Mesenteric fat pad (tissue), 1 donor: ENCODE measurements at places on chromosomes 16 and 17.
A peak's percentile ranks its signal among the peaks of the same experiment; 100 is the strongest.

- no peak for DNase-seq
Measured at GRCh38 chr17:9001559-9001958, 19.8 kb upstream of the NTN1 start.

GRCh38 chr17:78490673-78491072, 86.5 kb downstream of the DNAH17 start:
- DNase-seq: no peak

- DNase-seq: no peak
Measured at GRCh38 chr16:78552106-78552675, 452.7 kb downstream of the WWOX start.

DNA sequence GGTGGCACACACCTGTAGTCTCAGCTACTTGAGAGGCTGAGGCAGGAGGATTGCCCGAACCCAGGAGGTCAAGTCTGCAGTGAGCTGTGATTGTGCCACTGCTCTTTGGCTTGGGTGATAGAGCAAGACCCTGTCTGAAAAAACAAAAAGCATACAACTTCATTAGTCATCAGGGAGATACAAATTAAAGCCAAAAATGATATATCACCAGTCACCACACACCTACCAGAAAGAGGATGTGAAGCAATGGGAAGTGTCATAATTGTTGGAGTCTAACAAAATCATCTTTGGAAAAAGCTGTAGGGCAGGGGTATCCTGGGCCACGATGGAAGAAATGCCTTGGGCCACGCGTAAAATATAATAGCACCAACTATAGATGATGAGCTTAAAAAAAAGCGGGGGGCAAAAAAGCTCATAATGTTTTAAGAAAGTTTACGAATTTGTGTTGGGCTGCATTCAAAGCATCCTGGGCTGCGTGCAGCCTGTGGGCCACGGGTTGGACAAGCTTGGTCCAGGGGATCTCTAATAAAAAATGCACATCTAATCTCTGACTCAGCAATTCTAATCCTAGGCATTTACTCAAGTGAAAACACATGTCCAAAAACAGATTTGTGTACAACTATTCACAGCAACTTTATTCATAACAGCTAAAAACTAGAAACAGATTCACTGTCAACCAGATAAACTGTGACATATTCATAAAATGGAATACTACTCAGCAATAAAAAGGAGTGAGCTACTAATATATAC, 65.9 kb downstream of the HIC1 start:
- no peak for DNase-seq

DNA sequence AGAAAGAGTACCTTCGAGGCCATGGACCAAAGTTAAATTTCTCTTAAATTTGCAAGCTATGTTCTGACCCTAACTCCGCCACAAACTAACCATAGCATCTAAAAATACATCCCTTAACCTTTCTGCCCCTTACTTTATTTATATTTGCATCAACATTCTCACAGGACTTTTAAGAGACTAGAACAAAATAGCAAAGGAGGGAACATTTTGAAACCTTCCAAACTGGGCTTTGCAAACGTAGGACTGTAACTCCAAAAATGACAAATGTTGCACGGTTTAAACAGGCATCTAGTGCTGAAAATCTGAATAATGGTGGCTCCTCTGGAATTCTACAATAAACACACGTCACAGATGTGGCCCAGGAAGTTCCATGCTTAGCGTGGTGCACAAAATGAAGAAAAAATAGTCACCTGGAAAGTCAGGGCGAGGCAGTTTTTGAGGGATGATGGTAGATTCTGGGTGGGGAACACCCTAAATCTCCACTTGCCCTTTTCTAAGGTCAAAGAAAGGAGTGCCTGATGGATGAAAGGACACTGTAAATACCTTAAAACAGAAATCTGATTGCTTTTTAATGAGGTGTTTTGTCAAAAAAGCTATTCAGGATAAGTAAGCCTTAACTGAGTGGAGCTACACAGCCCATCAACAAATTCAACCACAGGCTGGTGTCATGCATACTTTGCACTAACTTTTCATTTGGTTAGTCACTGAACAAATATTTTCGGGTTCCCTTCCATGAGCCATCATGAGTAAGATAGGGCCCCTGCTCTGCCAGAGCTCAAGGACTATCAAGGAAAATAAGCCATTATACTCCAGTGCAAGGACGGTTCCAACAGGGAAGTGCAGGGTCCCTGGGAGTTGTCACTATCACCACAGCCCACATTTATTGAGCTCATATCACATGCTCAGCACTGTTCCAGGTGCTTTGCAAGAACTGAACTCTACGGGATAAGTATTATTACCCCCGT, 21.2 kb downstream of the ARHGAP17 start:
- DNase-seq: no peak

- DNase-seq: no peak
Measured at GRCh38 chr16:56691885-56692284, 9.6 kb downstream of the MT1X start.

GRCh38 chr16:86013867-86014266, 114.9 kb downstream of the IRF8 start:
- DNase-seq: no peak

DNA sequence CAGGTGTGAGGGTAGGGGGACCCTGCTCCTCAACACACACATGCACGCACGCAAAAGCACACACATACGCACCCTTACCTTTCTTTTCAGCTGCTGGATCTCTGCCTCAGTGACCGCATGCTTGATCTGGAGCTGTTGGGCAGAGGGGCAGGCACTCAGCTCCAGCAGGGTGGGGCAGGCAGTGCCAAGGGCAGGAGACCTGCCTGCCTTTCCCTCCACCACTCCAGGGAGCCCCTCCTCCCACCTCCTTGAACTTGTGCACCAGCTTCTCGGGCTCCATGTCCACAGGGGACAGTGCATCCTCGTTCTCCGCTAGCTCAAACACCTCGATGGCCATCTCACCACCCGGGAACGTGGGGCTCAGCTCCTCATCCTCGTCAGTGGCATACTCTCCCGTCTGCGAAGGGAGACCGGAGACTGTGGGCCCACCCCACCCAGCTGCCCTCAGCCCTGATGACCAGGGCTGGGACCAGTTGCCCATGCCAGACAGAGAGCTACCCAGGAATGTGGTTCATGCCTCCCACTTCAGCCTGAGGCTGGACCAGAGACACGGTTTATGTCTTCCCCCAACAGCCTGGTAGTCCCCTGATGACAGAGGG, 9.3 kb upstream of the SAMD14 start:
- no peak for DNase-seq

- no peak for DNase-seq
Measured at GRCh38 chr16:75379339-75379738, 54.0 kb downstream of the CFDP1 start.

DNA sequence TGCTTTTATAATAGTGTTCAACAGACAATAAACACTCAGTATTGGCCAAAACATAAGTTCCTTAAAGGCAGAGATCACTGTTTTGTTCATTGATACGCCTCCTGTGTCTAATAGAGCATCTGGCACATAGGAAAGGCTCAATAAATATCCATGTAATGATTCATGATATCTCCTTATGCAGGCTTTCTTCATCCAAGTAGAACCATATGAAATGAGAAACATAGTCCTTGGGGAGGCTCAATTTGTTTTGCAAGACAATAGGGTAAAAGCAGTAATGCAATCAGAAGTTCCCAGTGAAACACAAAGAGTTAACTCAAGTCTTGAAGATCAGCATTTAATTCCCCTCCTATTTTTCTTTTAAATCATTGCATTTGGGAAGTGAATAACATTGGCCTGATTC, 16.4 kb downstream of the CDH8 start:
- no peak for DNase-seq

DNA sequence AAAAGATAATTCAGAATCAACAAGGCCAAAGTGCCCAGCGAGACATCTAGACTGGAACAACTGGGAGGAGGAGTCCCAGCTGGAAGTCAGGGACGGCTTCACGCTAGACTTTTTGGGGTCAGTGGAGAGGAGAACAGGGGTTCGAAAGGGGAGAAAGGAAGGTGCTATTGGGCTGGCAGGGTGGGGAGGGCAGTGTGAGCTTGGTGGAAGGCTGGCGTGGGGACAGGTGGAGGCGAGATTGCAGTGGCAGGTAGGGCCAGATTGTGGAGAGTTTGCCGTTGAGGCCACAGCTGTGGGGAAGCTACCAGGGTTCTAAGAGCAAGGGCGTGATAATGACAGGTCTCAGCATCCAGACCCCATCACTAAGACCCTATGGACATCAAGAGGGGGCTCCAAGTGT, 10.5 kb downstream of the SDK2 start:
- DNase-seq: no peak

DNA sequence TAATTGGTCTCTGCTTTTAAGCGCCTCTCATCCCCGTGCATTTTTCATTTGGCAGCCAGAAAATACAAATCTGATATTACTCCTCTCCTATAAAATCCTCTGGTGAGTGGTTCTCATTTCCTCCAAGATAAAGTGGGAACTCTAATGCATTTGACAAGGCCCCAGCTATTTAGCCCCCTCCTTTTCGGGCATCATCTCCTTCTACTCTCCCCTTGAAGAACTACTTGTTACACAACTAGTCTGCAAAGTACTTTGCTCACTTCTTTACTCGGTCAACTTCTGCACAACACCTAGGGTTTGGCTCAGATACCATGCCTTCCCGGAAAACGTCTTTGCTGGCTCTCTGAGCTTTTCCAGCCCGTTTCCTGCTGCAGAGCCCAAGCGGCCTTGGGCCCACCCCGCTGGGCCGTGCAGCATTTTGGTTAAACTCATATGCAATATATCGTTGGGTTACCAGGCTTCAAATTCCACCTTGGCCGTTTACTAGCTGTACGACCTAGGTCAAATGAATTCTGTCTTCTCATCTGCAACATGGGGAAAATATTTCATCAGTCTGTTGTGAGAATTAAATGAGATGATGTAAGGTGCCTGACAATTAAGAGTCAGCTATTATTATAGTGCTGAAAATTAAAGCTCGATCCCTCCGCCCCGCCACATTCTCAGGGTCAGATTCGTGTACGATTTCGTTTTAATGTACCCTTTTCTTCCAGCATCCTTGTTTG, 883 bp upstream of the TAF15 start:
- no peak for DNase-seq

DNA sequence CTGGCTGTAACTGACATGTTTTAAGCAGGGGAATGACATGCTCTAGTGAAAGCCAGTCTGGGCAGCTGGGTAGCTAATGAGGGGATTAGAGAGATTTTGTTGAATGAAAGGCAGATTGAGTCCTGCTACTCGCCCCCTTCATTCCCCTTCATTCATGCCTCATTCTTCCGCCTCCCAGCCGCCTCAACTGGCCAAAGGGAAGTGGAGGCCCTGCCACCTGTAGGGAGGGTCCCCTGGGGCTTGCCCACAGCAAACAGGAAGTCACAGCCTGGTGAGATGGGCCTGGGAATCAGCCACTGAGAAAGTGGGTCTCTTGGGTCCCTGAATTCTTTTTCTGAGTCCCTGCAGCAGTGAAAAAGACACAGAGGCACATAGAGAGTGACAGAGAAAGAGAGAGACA, 1.1 kb upstream of the CD19 start:
- no peak for DNase-seq

GRCh38 chr16:47925811-47926460, 229.9 kb downstream of the ABCC12 start:
- DNase-seq: no peak

- DNase-seq: no peak
Measured at GRCh38 chr16:86483-86952, 8.5 kb downstream of the MPG start.

GRCh38 chr17:9522074-9522473, 53.5 kb downstream of the STX8 start:
- no peak for DNase-seq

DNA sequence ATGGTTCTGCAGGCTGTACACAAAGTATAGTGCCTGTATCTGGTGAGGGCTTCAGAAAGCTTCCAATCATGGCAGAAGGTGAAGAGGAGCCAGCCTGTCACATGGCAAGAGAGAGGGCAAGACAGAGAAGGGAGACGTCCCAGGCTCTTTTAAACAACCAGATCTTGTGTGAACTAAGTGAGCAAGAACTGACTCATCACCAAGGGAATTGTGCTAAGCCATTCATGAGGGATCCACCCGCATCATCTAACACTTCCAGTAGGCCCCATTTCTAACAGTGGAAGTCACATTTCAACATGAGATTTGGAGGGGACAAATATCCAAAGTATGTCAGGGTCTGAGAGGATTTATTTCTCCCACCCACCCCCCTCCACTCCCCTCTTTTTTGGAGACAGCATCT, 56.2 kb upstream of the ELAC2 start:
- no peak for DNase-seq

- DNase-seq: no peak
Measured at GRCh38 chr16:87949071-87949744, 2.0 kb upstream of the BANP start.

GRCh38 chr17:489758-490329, 137.2 kb upstream of the RPH3AL start:
- no peak for DNase-seq

GRCh38 chr16:35150805-35151312, 1691.4 kb downstream of the TP53TG3F start:
- peak; percentile 78 for DNase-seq

- DNase-seq: no peak
Measured at GRCh38 chr16:64094181-64094965, 1027.5 kb downstream of the CDH11 start.

- DNase-seq: no peak
Measured at GRCh38 chr17:50621574-50622031, 13.1 kb upstream of the ABCC3 start.

- no peak for DNase-seq
Measured at GRCh38 chr16:54957403-54958166, 26.9 kb downstream of the IRX5 start.

DNA sequence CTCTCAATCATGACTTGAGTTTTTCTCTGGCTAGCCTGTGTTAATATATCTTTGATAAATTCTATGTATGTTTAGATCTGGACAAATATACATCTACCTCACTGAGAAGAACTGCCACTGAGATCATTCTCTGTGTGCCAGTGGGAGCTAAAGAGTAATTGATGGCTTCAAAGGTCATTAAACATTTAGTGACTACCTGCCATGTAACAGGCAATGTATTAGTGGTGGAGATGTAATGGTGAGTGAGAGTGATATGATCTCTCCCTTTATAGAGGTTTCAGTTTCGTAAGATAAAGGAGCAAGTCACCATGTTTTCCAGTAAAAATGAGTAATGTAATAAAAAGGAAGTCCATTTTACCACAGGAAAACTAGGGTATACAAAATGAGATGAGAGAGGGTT, 235.8 kb upstream of the CDH8 start:
- DNase-seq: no peak

- DNase-seq: no peak
Measured at GRCh38 chr17:60695960-60696359, 18.3 kb downstream of the BCAS3 start.

DNA sequence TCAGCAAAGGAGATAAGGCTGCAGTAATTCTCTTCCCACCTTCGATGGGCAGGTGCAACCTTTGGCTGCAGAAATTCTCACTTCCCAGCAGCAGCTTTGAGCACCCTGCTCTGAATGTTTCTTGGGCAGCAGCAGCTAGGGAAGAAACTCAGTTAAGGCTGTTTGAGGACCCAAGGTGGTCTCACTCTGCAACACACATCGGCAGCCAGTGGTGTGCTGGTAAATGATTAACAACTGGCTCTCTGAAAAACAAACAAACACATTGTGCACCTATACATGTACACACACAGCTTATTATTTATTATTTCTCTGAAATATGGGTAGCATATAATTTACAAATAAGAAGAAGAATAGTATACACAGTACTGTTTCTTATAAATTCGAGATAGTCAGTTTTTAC, 685.8 kb downstream of the WWOX start:
- DNase-seq: no peak
